ENCODE measurements at places on chromosomes 5 and 9.
A peak's percentile ranks its signal among the peaks of the same experiment; 100 is the strongest.

- no peak for DNase-seq
Observed at GRCh38 chr5:105288946-105289345, 1726.4 kb upstream of the NUDT12 start.

- peak; percentile 67 for DNase-seq
Observed at GRCh38 chr5:132422720-132423437, 53.4 kb downstream of the SLC22A5 start.

DNA sequence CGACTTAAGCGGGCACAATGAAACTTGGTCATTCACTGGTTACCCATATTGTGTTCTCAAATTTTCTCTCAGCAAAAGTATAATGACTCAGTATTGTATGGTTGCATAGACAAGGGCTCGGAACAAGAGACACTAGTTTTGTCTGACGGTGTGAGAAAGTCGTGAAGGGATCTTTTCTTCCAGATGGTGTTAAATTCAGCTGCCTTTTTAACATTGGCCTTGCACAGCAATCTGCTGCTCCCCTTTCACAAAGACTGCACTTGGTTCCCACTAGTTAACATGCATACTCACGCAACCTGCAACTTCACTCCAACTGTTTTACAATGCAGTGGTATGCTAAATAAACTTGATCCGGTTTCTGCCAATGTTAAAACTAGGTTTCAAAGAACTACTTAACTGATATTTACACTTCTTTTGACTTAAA lies 219.2 kb downstream of the MEF2C start:
- no peak for DNase-seq

DNA sequence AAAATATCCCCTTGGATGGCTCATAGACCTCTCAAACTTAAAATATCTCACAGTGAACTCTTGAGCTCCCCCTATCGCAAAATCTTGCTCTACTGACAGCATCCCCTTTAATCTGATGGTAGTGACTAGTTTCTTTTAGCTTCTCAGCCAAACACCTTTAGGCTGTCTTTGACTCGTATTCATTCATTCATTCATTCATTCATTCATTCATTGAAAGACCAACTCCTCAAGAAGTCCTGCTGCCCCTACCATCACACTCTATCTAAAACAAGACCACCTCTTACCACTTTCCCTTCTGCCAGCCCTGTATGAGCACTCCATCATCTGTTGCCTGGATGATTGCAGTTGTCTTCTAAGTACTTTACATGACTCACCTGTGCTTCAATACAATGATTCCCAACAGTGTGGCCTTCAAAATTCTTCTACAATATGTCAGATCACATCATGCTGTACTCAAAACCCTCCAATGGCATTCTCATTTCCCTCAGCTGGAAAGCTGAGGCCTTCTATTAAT lies 46.8 kb downstream of the ITGA2 start:
- DNase-seq, result peak; percentile 34

DNA sequence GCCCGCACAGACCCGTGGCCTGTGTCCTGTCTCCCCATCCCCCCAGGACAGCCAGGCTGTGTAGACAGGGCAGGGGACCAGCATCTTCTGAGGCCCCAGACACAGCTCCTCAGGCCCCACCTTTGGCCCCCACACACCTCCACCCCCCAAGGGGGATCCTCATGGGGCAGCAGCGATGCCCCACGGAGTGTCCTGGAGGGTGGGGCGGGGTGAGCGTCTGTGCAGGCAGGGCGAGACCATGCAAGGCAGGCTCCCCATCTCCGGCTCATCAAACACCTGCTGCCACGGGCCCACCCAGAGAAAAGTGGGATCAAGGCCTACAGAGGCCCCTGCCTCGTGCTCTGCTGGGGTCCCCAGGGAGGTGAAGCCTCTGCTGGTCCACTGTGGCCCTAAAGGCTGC lies 118.7 kb upstream of the FOXD4L5 start:
- DNase-seq, result no peak

GRCh38 chr5:36033486-36033885 lies 33.2 kb downstream of the UGT3A2 start:
- DNase-seq, result no peak

DNA sequence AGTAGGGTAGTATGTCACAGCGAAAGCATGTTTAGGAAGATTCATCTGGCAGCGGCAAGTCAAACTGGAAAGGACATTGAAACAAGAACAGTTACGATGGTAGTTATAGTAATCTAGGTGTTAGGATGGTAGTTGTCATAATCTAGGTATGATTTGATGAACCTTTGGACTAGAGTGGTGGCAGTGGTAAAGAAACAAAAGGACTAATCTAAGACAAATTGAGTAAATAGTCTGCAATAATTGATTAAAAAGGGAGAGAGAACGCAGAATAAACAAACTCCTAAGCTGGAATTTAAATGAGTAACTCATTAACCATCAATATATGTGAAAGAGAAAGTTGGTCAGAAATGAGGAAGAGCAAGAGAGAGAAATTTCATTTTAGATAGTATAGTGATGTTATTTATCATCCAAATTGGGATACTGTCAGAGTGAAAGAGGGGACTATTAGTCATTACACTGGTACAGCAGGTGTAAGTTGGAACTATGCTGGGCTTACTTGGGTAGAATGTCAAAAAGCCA lies 56.8 kb downstream of the MTREX start:
- no peak for DNase-seq

GRCh38 chr5:14752497-14753071 lies 88.1 kb downstream of the OTULIN start:
- DNase-seq, result no peak

- peak; percentile 95 for DNase-seq
Observed at GRCh38 chr9:81613002-81613812, 76.1 kb downstream of the TLE1 start.

DNA sequence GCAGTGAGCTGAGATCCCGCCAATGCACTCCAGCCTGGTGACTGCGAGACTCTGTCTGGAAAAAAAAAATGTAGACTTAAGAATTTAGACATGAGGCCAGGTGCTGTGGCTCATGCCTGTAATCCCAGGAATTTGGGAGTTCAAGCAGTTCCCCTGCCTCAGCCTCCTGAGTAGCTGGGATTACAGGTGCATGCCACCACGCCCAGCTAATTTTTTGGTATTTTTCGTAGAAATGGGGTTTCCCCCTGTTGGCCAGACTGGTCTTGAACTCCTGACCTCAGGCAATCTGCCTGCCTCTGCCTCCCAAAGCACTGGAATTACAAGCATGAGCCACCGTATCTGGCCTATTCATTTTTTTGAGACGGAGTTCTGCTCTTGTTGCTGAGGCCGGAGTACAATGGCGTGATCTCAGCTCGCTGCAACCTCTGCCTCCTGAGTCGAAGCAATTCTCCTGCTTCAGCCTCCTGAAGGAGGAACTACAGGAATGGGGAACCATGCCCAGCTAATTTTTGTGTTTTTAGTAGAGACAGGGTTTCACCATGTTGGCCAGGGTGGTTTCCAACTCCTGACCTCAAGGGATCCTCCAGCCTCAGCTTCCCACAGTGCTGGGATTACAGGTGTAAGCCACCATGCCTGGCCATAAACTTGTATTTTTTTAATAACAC lies 14.0 kb downstream of the DDX46 start:
- no peak for DNase-seq

- no peak for DNase-seq
Observed at GRCh38 chr5:128815201-128815600, 150.1 kb upstream of the SLC27A6 start.

DNA sequence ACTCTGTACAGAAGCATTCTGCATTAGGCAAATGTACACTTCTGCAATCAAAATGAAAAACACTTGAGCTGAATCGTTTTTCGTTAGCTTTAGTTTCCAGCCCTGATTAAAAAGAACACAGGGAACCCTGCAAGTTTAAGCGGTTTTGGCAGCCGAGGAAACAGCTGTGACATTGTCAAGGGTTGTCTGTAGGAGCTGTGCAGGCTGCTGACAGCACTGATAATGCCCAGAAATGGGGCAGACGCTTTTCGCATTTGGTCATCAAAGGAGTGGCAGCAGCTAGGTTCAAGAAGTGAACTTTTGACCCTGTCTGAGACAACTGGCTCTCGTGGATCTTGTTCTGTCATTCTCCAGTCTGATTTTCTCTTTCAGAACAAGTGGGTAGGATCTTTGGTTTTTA lies 165.6 kb upstream of the CCDC152 start:
- no peak for DNase-seq

- DNase-seq, result no peak
Observed at GRCh38 chr5:179271428-179271734, 73.9 kb downstream of the ADAMTS2 start.

DNA sequence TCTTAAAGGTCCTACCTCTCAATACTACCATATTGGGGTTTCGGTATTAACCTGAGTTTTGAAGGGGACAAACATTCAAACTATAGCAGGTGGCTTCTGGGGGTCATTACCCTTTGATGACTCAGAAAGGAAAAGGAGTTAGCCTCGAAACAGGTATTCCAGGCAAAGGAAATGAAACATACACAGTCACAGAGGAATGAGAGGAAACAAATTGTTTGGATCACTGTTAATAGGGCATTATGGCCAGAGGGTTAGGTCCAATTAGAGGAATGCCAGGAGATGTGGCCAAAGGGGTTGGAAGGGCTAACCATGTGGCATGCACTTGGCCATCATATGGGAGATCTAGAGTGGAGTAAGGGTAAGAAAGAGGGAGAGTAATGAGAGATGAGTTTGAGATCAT lies 23.9 kb upstream of the NIM1K start:
- peak; percentile 21 for DNase-seq

- no peak for DNase-seq
Observed at GRCh38 chr9:80146466-80146865, 574.7 kb downstream of the TLE4 start.

GRCh38 chr5:436641-436975 lies 6.4 kb upstream of the EXOC3 start:
- DNase-seq, result no peak

DNA sequence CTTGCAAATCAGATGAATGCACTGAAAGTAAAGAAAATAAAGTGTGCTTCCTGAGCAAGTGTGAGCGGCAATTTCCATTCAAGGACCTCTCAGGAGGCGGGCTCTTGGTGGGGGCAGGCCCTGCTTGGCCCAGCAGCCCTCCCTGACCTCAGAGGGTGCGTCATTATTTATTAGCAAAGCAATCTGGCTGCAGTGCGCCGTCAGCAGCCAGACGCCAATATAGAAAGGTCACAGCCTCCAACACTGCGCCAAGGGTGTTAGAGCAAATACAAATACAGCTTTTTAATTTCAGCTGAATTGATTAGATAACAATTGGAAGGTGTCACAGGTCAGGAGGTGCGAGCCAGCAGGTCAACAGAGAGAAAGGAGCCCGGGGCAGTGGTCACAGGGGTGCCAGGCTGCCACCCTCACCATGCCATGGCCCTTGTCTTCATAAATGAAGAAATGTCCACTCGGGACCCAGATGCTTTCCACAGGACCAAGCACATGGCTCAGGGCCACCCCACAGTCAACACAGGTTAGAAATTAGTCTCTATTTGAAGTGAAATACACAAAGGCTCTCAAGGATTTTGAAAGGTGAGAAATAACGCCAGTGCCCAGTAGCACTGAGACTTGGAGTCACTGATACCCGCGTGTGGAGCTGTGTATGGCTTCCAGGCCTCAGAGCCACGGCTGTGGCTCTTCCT lies 309.8 kb downstream of the IRX2 start:
- no peak for DNase-seq

DNA sequence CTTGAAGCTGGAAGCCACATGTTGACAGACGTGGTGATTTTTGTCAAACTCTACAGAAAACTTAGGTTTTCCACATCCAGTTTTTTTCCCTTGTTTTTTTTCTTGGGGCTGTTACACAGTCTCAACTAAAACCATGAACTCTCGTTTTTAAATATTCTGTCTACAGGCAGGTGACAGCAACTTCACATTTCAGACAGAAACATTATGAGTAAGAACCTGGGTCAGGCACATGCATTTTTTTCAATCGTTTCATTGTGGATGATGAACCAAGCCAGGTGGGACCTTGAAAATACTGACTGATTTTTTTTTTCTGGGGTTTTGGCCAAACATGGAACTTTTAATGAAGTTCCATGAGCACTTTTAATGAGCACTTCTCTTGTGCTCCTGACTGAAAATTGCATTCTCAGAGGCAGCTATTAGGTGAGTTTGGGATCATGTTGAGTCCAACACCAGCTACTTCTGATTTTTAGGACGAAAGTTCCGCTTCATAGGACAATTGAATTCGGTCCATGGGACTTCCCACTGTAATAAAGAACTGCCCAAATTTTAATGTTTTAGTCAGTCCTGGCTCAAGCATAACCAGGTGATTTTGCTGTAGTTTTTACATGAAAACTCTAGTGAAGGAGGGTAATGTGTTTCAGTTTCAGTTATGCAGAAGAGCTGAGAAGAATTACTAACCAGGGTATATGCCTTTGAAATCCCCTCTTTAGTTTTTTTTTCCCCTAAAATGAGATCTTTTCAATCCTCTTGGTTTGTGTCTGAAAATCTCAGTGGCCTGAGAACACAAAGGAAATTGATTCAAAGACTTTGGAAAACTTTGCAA lies 93.2 kb upstream of the ADAMTS16 start:
- DNase-seq, result no peak

DNA sequence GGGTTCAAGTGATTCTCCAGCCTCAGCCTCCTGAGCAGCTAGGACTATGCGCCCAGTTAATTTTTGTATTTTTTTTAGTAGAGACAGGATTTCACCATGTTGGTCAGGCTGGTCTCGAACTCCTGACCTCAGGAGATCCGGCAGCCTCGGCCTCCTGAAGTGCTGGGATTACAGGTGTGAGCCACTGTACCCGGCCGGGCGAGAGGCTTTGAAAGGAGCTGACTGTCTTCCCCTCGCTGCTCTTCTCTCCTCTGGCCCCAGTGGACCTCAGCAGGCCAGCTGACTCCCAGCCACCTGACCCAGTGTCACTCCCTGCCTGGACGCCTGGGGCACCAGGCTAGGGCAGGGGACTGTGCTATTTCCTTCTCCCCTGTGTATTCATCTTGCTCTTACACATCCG lies 89.5 kb upstream of the ANKRD55 start:
- DNase-seq, result no peak

- no peak for DNase-seq
Observed at GRCh38 chr5:2752821-2753439, 1.5 kb upstream of the IRX2 start.

DNA sequence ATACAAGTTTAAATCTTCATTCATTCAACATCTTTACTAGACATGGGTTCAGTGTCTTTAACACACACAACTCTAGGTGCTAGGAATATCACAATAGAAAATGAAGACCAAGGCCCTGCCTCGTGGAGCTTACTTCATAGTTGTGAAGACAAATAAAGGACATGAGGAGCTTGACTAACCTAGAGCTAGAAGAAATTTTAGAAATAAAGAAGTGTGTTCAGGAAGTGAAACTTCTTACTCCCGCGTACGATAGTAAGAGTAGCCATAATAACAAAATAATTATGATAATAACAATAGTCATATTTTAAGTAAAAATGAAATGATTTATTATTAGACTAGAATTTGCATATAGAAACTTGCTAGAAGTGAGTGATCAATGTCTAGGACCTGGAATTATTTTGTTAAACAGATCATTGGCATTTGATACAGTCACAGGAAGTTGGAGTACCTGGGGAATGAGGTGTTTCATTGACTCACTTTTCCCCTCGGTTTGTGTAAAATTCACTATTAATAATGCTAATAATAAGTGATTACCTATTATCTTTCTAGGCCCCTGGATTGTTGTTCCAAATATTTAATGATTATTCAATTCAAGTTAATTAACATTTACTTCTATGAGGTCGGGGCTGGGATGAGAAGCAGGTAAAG lies 331.3 kb downstream of the NSG2 start:
- no peak for DNase-seq

- no peak for DNase-seq
Observed at GRCh38 chr9:123866497-123866896, 63.4 kb downstream of the DENND1A start.

GRCh38 chr5:123134653-123135181 lies 45.7 kb downstream of the PRDM6 start:
- no peak for DNase-seq
